Uterus (tissue), 4 donors: ENCODE measurements at places on chromosomes 2 and 18. TPM values are rescaled to one million over a fixed set of nuclear protein-coding genes. Genes with fewer than 3 reads are reported as not detected.
A peak's percentile ranks its signal among the peaks of the same experiment; 100 is the strongest.

DNA sequence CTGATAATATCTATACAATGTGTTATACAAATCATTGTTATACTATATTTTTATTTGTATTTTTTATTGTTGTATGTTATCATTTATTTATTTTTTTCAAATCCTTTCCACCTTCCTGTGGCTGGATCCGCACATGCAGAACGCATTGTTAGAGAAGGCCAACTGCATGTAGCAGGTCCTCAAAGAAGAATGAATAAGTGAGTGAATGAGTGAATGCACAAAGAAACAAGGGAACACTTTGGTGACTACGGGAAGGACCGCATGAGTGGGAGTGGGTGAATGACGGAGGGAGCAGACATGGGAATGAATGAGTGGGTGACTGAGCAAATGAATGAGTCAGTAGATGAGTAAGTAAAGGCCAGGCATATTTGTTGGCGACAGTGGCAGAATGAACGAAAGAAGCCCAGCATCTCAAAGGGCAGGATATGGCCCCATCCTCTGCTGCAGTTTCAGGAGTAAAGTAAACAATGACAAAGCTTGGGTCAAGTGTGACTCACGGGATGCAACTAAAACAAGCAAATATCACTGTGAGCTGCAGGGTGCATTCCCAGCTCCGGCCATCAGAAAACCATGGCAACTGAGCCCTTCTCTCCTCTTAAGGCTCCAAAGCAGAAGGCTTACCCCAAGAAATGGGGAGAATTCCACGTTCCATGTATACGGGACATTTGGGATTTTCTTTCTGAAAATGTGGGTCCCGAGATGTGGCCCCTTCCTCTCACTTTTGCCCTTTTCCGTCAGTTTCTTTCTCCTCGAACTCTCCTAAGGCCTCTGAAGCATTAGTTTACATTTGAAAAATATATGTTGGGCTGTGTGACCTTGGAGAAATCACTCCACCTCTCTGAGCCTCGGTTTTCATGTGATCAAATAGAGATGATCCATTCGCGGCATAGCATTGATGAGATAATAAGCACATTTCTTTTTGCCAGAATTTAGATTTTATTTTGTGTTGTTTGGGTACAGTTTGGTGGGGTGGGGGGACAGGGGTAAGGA, 24.5 kb downstream of the KCNF1 start:
- no peaks in the 10 kb centered on the region for H3K27me3 ChIP-seq
- H3K4me3 ChIP-seq: no peak overlapping the region
- DNase-seq: no peak
- no peaks in the 10 kb centered on the region for H3K4me1 ChIP-seq
- H3K27ac ChIP-seq: no peak overlapping the region

DNA sequence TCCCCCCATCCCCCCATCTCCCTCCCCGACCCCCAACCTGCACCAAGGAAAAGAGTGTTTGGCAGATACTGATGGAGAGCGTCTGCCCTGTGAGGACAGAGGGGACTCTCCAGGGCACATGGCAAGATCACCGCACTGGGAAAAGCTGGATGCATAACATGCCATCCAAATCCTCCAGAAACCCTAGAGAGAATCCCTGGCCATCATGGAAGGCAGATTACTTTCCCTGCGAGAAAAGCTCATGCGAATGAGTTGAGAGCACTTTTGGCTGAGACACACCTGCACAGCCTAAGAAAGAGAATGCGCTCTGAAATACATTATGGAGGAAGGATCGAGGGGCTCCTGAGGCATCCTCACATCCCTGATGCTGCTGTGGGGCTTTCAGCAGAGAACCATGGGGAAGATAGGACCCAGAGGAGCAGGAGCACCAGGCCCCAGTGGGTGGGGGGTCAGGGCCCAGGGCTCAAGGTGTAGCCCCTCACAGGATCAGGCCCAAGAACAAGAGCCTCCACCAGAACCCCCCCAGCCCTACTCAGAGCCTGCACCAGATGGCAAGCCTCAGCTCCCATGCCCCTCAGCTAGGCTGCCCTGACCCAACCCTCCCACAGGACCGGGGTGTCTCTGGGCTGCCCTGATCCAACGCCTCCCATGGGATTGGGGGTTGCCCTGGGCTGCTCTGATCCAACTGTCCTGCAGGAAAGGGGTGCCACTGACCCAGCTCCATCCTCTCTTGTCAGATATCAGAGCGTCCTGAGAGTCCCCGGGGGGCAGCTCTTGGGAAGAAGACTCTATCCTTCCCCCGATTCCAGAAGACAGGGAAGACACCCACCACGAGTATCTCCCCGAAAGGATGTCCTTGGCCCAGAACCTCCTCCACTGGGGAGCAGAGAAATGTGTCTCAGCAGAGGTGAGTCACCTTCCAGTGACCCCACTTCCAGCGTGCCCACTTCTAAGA, 153.4 kb downstream of the NDUFA10 start:
- DNase-seq: no peak
- no peaks in the 10 kb centered on the region for H3K36me3 ChIP-seq

TSPYL6 gene
- not detected for total RNA-seq

- no peak overlapping the region for H3K27ac ChIP-seq
- H3K36me3 ChIP-seq: no peaks in the 10 kb centered on the region
- H3K4me1 ChIP-seq: no peaks in the 10 kb centered on the region
- DNase-seq: no peak
- H3K4me3 ChIP-seq: no peak overlapping the region
Observed at GRCh38 chr2:60853531-60853930, 27.8 kb upstream of the REL start.

- no peaks in the 10 kb centered on the region for H3K36me3 ChIP-seq
- no peak overlapping the region for H3K4me3 ChIP-seq
- H3K27me3 ChIP-seq: no peaks in the 10 kb centered on the region
- DNase-seq: no peak
- H3K27ac ChIP-seq: no peak overlapping the region
Observed at GRCh38 chr2:84257831-84258230, 201.2 kb downstream of the SUCLG1 start.

RESP18 gene
- total RNA-seq: not detected

GRCh38 chr2:139867601-139868226, 1087.5 kb upstream of the NXPH2 start:
- no peak overlapping the region for H3K4me3 ChIP-seq
- H3K27me3 ChIP-seq: no peaks in the 10 kb centered on the region
- H3K4me1 ChIP-seq: no peaks in the 10 kb centered on the region
- DNase-seq: no peak

DNA sequence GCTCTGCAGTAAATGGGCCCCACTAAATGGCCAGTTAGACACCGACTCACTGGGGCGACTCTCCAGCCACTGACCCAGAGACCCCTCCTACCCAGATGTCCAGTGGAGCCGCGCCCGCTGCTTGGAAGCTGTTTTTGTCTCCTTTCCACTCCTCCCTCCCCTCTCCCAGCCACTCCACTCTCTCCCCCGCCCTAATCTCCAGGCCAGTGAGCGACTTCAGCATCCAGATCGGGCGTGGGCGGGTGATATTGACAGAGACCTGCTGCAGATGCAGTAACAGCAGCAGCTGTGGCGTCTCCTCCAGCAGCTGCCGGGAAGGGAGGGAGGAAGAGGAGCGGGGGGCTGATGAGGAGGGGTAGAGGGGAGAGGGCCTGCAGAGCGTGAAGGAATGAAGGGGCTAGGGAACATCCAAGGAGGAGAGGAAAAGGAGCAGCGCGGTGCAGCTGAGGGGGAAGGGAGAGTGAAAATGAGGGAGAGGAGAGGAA, at the start of gene SCN7A:
Gene SCN7A, minus strand, starts transcription at position 110 of the 485 bp plus-strand sequence. CDS start 16,553 bp downstream, outside the sequence.
- peak within 1 kb of the TSS; percentile 47 for H3K4me3 ChIP-seq
- no peaks in the 10 kb centered on the region for H3K36me3 ChIP-seq
- DNase-seq: peak; percentile 72

SPHKAP gene
- 0.07 TPM for total RNA-seq

GRCh38 chr2:47601568-47601967, 181.4 kb upstream of the MSH6 start:
- DNase-seq: no peak
- H3K4me1 ChIP-seq: no peaks in the 10 kb centered on the region
- no peaks in the 10 kb centered on the region for H3K27me3 ChIP-seq
- H3K27ac ChIP-seq: no peak overlapping the region

DNA sequence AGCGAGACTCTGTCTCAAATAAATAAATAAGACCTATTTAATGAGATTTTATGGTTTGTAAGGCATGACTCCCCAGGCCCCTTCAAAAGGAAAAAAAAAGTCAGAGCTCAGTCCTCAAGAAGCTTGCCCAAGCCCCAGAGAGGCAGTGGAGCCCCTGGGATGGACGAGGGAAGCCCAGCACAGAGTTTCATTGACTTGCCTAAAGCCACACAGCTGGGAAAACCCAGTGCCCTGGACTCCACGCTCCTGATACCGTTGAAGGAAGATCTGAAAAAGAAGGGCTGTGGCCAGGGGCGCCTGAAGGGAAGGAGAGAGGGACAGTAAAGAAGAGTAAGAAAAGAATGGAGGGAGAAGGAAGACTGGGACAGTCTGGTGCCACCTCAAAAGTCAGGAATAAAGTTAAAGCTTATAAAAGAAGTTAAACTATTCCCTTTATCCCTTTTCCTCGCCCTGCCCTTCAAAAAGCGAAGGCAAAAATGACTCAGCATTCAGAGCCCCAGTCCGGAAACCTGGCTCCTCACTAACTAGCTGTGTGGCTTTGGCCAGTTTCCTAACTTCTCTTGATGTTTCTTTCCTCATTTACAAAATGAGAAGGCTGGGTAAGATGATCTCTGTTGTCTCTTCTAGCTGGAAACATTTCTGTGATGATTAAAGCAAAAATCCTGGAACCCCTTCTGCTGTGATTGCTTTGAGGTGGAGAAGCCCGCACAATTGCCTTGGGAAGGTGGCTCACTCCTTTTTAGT, 46.7 kb downstream of the LYPD1 start:
- H3K4me1 ChIP-seq: no peaks in the 10 kb centered on the region
- no peaks in the 10 kb centered on the region for H3K36me3 ChIP-seq
- no peak overlapping the region for H3K4me3 ChIP-seq
- H3K27ac ChIP-seq: no peak overlapping the region

EPHA4 gene
- 84.7 TPM for total RNA-seq

- H3K4me3 ChIP-seq: no peak overlapping the region
- no peak overlapping the region for H3K27ac ChIP-seq
- no peaks in the 10 kb centered on the region for H3K27me3 ChIP-seq
- no peaks in the 10 kb centered on the region for H3K4me1 ChIP-seq
- no peaks in the 10 kb centered on the region for H3K36me3 ChIP-seq
- no peak for DNase-seq
Observed at GRCh38 chr18:13522256-13522655, 204.1 kb downstream of the FAM210A start.

DNA sequence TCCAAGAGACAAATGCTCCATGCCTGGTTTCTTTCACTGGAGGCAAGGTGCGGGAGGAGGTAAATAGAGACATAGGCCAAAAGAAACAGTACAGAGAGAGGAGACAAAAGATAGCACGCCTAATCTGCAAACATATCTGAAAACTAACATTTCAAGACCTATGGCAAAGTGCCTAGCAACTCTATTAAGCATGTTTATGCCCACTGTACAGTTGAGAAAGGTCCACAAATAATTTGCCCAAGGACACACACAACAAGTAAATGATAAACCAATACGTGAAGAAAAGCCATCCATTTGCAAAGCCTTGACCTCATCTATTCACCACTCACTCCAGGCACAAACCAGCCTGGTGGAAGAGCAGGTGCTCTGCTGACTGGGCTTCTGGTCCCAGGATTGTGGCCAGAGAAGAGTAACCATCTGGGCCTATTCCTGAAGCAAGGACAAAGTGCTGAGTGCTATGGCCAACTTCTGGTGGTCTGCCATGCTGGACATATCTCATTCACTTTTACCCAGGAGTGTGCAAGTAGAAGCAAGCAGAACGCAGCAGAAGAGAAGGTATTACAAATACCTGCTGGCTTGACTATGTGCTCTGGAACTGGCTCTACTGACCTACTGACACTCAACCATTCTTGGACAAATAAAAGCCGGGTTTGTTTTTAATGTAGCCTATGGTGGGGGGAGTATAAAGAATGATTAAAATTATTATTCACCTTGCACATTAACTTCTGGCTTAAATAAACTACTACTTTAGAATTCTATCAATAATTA, 25.3 kb downstream of the TMEM131 start:
- no peak overlapping the region for H3K27ac ChIP-seq
- no peaks in the 10 kb centered on the region for H3K36me3 ChIP-seq
- no peaks in the 10 kb centered on the region for H3K27me3 ChIP-seq
- peaks cover 8% of the 10 kb centered on the region for H3K4me1 ChIP-seq

MC5R gene
- not detected for total RNA-seq

- peaks cover 5% of the 10 kb centered on the region for H3K4me1 ChIP-seq
- no peak overlapping the region for H3K4me3 ChIP-seq
- DNase-seq: no peak
- H3K27ac ChIP-seq: peak overlapping the region; percentile 38
- H3K27me3 ChIP-seq: no peaks in the 10 kb centered on the region
- H3K36me3 ChIP-seq: no peaks in the 10 kb centered on the region
Observed at GRCh38 chr2:69163109-69163508, 150.1 kb downstream of the ANTXR1 start.

DNA sequence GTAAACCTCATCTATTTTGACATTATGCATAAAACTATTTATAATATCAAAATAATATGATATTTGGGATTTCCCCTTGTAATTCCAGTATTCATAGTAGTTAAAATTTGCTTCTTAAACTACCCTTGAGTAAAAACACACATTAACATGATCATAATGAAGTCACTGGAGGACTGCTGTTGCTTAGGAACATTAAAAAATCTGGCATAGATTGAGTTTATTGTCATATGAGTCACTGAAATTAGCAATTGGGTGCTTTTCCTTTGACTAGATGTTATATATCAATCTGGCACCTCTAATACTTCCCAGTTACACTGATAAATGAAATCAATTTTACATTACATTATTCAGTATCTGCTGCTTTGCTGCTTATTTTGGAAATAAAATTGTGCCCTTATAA, 57.0 kb upstream of the ZC3H15 start:
- no peaks in the 10 kb centered on the region for H3K36me3 ChIP-seq
- H3K27ac ChIP-seq: no peak overlapping the region
- no peak overlapping the region for H3K4me3 ChIP-seq
- DNase-seq: no peak

MOGAT1 gene
- total RNA-seq: not detected

GRCh38 chr2:23713351-23713750, 213.6 kb downstream of the ATAD2B start:
- H3K36me3 ChIP-seq: no peaks in the 10 kb centered on the region
- H3K4me3 ChIP-seq: no peak overlapping the region
- no peaks in the 10 kb centered on the region for H3K27me3 ChIP-seq
- H3K27ac ChIP-seq: no peak overlapping the region
- no peaks in the 10 kb centered on the region for H3K4me1 ChIP-seq

LAMA3 gene
- 55.3 TPM for total RNA-seq

- no peak overlapping the region for H3K4me3 ChIP-seq
- H3K27ac ChIP-seq: peak overlapping the region; percentile 35
- H3K36me3 ChIP-seq: no peaks in the 10 kb centered on the region
- H3K4me1 ChIP-seq: peaks cover 6% of the 10 kb centered on the region
- no peaks in the 10 kb centered on the region for H3K27me3 ChIP-seq
Observed at GRCh38 chr2:98508709-98509066, 64.0 kb downstream of the INPP4A start.

SPC25 gene
- 0.43 TPM for total RNA-seq
